ENCODE measurements at places on chromosomes 12 and 14.

- DNase-seq = no peak
These were observed 56.0 kb downstream of the PTPRB start for GRCh38 chr12:70581208-70581607.

GRCh38 chr12:118553856-118554504 is 177.6 kb downstream of the SUDS3 start:
- no peak for DNase-seq

DNA sequence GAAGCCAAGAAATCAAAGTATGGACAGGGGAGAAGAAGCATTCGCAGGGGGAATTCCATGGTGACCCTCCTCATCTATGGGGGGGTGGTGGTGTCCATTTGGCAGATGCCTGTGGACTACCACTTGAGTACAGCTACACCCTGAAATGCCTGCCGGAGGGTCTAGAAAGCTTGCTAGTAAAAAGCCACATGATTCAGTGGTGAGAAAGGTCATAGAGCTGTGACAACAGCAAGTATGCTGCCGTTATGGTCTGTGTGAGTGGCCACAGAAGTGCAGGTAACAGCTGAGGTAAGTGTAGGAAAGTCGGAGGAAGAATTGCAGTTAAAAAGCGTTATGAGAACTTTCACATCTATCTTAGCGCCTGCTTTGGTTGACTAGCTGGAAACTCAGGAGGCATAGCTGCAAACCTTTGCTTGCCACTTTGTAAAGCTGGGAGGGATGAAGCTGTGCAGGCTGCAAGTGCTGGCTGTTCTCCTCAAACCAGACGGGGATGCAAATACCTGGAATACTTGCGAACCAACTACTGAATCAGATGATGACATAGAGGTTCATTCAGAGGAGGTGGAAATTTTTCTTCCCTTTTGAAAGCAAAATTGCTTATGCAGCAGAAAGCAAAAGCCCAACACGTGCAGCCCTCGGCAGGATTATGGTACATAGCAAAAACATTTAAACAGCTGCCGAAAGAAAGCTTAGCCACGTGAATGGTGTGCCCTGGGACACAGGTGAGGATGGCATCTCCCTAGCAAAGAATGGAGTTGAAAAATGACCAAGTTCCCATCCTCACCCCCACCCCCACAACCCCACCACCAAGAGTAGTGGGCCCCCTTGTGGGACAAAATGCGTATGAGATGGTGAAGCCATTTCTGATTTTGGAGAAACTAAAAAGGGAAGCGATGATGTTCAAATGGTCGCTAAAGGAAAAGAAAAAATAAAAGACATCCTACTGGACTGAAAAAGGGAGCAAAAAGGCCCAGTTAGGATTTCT is 287.0 kb downstream of the RERGL start:
- no peak for DNase-seq

- DNase-seq = peak; percentile 40
These were observed 154.9 kb upstream of the ATP2B1 start for GRCh38 chr12:89863493-89863938.

DNA sequence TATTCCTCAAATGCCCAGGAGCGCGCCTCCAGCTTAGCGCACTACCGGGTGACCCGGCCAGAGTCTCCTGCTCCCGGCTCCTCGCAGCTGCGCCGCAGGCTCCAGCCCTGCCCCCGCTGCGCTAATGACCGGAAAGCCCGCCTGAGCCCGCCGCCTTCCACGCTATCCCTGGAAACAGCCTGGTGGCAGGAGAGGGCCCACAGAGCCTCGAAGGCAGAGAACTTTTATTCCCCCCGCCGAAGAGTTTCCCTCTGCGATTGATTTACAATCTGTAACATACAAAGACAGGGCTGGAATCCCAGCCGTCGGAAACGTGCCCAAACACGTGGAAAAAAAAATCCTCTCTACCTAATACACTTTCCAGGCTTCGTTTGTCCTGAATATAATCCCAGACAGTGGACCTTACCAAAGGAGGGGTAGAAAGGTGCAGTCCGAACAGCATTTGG is 1.5 kb downstream of the COL2A1 start:
- DNase-seq = no peak

All from stimulated activated CD8-positive, alpha-beta memory T cell treated with anti-CD3 and anti-CD28 coated beads, Interleukin-15, amount 100 ng/mL, for 4 hours (primary cell).